ENCODE measurements at places on chromosomes 13 and 19.

- no peak for DNase-seq
Observed at GRCh38 chr19:42465827-42466280, 23.1 kb upstream of the CXCL17 start.

GRCh38 chr13:30816736-30817135 is 81.4 kb downstream of the ALOX5AP start:
- no peak for DNase-seq

GRCh38 chr13:113845055-113845454 is 18.8 kb downstream of the GAS6 start:
- no peak for DNase-seq

DNA sequence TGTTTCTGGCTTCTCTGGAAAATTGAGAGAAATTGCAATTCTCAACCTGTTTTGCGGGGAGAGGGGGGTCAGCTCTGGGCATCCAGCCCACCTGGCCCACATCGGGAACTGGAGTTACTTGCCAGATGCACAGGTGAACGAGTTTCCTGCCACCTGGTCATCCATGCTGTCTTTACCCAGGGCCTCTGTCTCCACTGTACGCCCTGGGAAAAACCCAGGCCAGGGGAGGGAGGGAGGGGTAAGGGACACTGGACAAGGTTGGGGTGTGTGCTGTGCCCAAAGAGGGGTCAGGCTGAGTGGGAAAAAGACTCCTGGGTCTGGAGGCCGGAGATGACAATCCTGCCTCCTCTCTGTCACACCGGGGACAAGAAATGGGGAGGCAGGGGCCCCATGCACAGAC is 307.6 kb downstream of the ZNF536 start:
- DNase-seq = no peak

- DNase-seq = peak; percentile 15
Observed at GRCh38 chr13:19618977-19619376, 14.5 kb upstream of the MPHOSPH8 start.

GRCh38 chr13:66922444-66922843 is 307.7 kb downstream of the PCDH9 start:
- no peak for DNase-seq

DNA sequence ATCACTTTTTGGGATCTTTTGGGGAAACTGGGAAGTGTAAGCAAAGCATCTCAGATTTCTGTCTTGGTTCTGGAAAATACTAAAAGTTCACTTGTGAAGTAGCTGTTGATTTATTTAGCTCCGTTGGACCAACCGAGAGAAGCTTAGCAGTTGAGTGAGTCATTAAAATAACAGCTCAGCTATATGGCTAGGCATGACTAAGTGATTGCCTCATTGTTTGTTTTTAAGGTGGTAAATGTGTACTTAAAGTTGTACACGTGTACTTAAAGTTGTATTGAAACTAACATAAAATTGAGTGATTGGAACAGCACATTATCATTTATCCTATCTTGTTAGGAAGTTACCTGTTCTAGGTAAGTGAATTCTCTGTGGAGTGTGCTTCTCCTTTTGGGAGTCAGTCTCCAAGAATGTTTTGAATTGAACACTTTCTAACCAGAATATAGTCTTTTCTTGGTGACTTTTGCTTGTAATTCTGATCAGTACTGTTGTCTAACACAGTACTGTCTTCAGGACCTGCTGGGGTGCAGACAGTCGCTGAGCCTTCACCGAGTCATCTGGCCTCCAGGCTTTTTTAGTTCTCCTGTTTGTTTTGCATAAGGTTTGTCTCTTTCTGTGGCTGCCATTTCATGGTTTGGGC is 2.9 kb upstream of the DCUN1D2 start:
- no peak for DNase-seq

- DNase-seq = no peak
Observed at GRCh38 chr13:59835569-59835968, 328.2 kb downstream of the DIAPH3 start.

GRCh38 chr13:45838171-45838745 is 13.3 kb downstream of the SIAH3 start:
- DNase-seq = no peak

DNA sequence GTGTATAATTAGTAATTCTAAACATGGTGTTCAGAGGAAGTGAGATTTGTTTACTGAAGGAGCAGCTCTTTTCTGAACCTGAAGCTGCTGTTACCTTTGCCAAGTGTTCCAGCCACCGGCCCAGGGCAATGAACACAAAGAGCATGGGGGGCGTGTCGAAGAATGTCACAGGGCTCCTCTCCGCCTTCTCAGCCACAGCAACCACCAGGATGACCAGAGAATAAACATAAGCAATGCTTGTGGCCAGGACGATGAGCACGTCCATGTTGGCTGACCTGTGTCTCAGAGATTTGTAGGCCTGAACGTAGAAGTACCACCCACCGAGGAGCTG is 53.1 kb downstream of the ATP7B start:
- DNase-seq = no peak
